Nasal cavity respiratory epithelium epithelial cell of viscerocranial mucosa (primary cell): ENCODE measurements at places on chromosomes 3 and 15. TPM values are rescaled to one million over a fixed set of nuclear protein-coding genes. Genes with fewer than 3 reads are reported as not detected.

The TMIE gene
- total RNA-seq, result 1.9 and 2.4 TPM in 2 replicates

The REC114 gene
- not detected in 2 replicates for total RNA-seq

The ZNF774 gene
- 3.4 and 8.5 TPM in 2 replicates for total RNA-seq

The OSBPL10 gene
- 26.4 and 28.4 TPM in 2 replicates for total RNA-seq

The RARRES1 gene
- 1.4 TPM in 1 of 2 replicates, not detected in the other for total RNA-seq

The PARP3 gene
- total RNA-seq, result 3.1 and 13.2 TPM in 2 replicates

The LXN gene
- total RNA-seq, result 1.4 and 5.5 TPM in 2 replicates

The SLC22A13 gene
- total RNA-seq, result 0.34 and 0.43 TPM in 2 replicates

The NOX5 gene
- under 0.01 and 0.07 TPM in 2 replicates for total RNA-seq
